ENCODE measurements at places on chromosomes 3 and 15.

GRCh38 chr3:56860939-56861338 is 59.2 kb upstream of the ARHGEF3 start:
- no peak for DNase-seq

- DNase-seq, result no peak
Measured at GRCh38 chr3:58104712-58105111, 96.5 kb downstream of the FLNB start.

GRCh38 chr3:8345398-8345797 is 156.2 kb upstream of the LMCD1 start:
- no peak for DNase-seq

DNA sequence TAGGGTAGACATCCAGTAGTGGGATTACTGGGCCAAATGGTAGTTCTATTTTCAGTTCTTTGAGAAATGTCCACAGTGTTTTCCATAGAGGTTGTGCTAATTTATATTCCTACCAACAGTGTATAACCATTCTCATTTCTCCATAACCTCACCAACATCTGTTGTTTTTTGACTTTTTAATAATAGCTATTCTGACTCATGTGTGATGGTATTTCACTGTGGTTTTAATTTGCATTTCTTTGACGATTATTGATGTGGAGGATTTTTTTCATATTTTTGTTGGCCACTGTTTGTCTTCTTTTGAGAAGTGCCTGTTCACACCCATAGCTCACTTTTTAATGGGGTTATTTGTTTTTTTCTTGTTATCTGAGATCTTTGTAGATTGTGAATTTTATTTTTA is 125.2 kb downstream of the CFAP20DC start:
- no peak for DNase-seq

GRCh38 chr3:6867269-6867668 is 6.4 kb downstream of the GRM7 start:
- no peak for DNase-seq

- DNase-seq, result no peak
Measured at GRCh38 chr3:8981700-8982099, 18.4 kb upstream of the RAD18 start.

- DNase-seq, result no peak
Measured at GRCh38 chr3:94671078-94671477, 608.2 kb downstream of the NSUN3 start.

DNA sequence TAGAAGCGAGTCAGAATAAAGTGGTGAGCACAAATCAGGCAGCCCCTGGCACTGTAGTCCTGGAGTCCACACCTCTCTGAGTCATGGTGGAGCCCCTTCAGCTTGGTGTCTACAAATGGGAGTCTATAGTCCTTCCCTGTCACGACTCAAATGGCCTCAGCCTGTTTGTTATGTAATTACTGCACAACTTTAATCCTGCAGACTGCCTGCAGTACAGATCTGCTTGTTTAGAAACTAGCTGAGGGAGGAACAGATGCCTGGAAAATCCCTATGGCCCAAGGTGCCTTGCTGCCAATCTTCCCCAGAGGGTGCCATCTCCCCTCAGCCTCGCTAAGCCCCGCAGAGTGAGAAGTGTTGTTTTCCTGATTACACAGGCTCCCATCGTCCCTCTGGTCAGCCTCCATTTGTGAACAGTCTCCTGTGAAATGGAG is 3.9 kb upstream of the CXCR6 start:
- DNase-seq, result no peak

DNA sequence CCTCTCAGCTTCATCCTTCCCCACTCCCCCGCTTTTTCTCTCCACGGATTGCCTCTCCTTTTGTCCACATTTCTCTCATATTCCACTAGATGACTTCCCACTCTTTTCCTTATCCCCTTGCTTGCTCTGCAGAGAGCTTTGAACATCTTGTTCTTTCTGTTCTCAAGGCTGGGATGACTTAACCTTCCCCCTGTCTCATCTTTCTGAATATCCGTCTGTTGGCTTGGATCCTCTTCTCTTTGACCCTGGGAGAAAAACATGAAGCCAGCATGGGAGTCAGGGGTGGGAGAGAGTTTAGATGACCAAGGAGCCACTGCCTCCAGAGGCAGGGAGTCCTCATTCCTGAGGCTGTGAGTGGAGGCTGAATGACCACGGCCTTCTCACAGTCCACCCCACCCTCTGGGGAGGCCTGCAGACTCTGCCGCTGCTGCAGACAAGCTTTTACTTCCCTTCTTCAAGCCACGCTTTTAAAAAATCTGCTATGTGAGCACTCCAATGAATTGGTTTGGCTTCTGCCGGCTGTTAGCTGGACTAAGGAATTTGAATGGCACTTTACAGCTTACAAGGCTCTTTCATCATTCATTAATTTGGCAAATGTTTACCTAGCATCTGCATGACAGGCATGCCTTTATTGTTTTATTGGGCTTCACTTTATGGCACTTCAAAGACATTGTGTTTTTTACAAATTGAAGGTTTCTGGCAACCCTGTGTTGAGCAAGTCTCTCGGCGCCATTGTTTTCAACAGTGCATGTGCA is 111.6 kb upstream of the SLC6A6 start:
- no peak for DNase-seq

DNA sequence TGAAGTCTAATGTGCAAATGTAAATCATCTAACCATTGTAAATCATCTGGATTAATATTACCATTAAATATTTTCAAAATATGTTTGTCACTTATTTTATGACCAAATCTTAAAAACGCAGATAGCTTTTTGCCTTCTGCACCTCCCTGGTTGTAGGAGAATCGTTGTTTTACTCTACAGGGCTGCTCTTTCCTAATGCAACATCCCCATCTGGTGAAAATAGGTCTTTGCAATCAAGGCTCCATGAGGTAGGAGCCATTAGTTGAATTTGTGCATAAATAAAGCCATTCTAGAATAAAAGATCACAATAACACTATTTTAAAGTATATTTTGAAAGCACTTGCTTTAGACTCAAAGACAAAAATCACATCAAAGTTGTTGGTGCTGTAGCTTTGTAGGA is 535.6 kb upstream of the AGTR1 start:
- DNase-seq, result no peak

GRCh38 chr3:119219069-119219468 is 21.6 kb downstream of the B4GALT4 start:
- no peak for DNase-seq

- no peak for DNase-seq
Measured at GRCh38 chr3:7428206-7428718, 567.3 kb downstream of the GRM7 start.

DNA sequence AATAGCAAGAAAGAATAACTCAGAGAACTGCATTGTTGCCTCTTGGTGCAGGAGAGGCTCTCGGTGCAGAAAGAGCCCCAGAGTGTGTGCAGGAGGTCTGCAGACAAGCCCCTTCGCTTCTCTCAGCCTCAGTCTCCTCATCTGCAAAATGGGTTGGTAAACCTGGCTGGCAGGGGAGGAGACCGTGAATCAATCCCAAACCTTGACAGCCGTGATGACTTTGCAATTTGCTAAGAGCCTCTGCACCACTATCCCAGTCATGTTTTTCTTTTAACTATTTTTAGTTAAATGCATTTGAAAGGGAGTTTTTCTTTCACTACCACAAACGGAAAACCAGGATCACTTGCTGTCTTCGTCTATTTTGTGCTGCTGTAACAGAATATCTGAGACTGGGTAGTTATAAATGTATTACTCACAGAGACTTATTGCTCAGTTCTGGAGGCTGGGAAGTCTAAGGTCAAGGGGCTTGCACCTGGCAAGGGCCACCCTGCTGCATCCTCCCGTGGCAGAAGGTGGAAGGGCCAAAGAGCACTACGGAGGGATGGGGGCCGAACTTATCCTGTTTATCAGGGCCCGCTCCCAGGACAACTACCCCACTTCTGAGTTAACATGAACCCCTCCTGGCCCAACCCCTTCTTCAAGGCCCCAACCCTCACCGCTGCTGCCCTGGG is 14.2 kb upstream of the IQSEC1 start:
- no peak for DNase-seq

- no peak for DNase-seq
Measured at GRCh38 chr3:2851835-2852234, 258.3 kb downstream of the IL5RA start.

- no peak for DNase-seq
Measured at GRCh38 chr3:66816090-66816761, 181.9 kb upstream of the KBTBD8 start.

- no peak for DNase-seq
Measured at GRCh38 chr15:100809587-100809986, 70.0 kb upstream of the ALDH1A3 start.

DNA sequence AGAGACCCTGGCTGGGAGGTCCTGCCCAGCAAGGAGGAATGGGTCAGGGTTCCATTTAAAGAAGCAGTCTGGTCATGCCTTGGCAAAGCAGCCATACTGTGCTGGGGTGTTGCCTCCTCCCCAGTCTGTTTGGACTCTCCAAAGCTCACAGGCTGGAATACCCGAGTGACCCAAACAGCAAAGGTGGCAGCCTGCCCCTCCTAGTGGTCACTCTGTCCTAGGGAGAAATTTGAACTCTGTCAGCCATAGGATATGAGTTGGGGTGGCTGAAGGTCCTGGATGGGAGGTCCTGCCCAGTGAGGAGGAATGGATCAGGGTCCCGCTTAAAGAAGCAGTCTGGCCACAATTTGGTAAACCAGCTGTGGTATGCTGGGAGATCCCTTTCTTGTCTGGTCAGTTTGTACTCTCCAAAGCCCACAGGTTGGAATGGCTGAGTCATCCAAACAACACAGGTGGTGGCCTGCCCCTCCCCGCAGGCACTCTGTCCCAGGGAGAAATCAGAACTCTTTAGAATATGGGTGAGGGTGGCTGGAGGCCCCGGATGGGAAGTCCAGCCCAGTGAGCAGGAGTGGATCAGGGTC is 45.0 kb downstream of the CCR1 start:
- DNase-seq, result no peak

DNA sequence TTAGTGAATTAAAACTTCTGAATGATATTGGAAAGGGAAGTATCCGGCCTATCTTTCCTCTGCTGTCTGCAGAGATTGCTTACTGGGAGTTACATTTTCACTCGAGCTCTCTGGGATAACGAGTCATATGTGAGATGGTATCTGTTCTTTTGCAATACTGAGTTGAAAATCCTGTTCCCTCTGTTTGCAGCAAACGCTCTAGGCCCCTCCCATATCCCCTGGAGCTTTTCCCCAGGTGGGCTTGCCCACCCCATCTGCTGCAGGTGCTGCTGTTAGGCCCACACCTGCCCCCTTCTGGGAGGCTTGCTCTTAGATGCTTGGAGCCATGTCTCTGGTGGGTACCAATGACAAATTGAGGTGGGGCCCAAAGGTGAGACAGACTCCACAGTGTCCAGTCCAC is 42.7 kb upstream of the MTMR10 start:
- DNase-seq, result no peak

DNA sequence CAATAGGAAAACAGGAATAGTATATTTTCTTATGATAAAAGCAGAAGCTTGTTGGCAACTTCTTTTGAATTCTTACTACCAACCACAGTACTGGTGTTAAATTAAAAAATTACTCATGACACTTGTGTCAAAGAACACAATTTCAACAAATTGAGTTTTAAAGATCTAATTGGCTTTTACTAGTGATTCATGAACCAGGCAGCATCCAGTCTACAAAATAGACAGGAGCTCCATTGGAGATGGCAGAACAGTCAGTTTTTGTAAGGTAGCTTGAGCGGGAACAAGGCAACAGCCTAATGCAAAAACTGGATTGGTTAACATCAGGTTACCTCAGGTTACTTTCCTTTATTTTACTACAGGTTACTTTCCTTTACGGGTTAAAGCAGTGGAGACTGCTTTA is 181.3 kb upstream of the THBS1 start:
- DNase-seq, result no peak

- peak; percentile 54 for DNase-seq
Measured at GRCh38 chr3:12444582-12445471, 39.5 kb upstream of the TSEN2 start.

DNA sequence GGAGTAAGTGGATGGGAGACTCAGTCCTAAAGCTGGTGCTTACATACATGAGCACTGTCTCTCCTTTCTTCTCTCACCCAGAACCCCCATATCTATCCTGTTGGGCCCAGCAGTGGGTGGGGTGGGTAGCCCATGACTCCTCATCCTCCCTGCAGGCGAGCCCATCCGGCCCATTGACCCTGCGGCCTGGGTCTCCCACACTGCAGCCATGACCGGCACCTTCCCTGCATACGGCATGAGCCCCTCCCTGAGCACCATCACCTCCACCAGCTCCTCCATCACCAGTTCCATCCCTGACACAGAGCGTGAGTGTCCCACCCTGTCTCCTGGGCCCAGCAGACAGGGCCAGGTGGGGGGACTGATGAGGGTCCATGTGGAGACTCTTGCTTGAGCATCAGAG is 8.0 kb upstream of the AP2M1 start:
- no peak for DNase-seq

DNA sequence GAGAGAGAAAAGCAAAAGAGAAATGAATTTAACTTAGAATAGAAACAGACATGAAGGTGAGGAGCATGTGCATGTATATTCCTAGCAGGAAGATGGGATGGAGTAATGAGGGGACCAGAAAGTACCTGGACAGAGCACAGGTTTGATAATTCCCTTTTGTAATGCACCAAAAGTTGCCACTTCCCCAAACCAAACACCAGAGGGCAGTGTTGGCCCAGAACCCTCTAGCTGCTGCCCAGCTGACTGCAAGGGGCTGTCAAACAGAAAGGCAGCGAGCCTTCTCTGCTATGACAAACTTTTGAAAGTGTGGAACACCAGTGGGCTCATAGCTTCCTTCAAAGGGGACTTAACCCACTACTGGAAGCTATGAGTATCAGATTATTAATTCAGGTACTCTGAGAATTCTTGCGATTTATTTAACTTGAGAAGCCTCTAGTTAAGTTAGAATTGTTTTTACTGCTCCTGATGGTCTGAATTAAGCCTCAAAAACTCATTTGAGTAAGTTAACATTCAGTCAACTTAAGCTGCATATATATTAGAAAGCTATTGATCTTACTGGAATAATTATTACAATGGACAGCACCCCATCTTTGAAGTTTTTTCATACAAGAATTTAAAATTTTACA is 234.9 kb downstream of the NEK10 start:
- DNase-seq, result peak; percentile 64

DNA sequence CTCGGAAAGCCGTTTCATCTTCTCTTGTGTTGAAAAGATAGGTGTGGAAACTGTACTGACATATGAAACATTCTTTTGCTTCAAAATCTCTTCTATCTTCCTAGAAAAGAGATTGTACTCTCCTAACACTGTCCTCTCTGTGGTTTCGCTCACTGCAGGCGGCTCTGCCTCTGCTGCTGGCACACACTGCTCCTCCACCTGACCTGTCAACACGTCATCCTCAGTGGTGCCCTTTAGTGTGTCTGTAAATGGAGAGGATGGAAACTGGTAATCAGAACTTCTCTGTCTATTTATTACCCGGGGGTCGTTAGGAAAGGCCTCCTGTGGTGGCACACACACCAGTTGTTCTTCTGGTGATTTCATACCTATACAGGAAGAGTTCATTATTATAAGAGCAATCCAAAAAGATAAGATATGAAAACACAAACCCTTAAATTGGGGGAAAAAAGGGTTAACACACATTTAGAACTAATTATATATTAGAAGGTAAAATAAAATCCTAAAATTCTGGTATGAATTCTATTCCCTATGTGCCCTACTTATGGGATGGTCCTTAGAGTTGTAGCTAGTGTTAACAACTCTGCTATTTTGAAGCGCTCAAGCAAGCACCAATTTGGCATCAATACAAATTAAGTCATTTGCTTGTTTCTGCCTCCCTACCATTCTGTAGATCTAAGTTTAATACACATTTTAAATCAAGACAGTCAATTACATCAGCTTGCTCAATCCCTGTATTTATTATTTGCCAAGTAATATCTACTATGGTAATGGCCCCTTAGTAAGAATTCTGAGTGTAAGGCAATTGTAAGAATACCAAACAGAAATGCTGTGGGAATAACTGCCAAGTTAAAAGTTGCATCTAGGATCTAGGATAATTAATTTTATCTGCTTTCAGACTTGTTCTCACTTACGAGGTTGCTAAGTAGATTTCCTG is 49.2 kb downstream of the TASOR start:
- DNase-seq, result no peak

GRCh38 chr3:33940149-33940548 is 141.7 kb downstream of the PDCD6IP start:
- no peak for DNase-seq
